SHP77 treated with DMSO at 0.1 percent for 48 hours (cell line): ENCODE measurements at places on chromosomes 6 and 20.
A peak's percentile ranks its signal among the peaks of the same experiment; 100 is the strongest.

GRCh38 chr6:119078376-119079282 lies at the start of gene FAM184A:
TSS of gene FAM184A (minus strand) at chr6:119078664. CDS start at chr6:119078299, 365 bp downstream.
- DNase-seq: peak; percentile 15

GRCh38 chr6:90500458-90500857 lies 86.4 kb downstream of the MAP3K7 start:
- DNase-seq: no peak

- DNase-seq: no peak
Observed at GRCh38 chr6:85455471-85456026, 5.7 kb downstream of the NT5E start.

- no peak for DNase-seq
Observed at GRCh38 chr6:31005249-31006020, 4.8 kb upstream of the MUC22 start.

- no peak for DNase-seq
Observed at GRCh38 chr20:59808729-59809381, 124.6 kb downstream of the SYCP2 start.

DNA sequence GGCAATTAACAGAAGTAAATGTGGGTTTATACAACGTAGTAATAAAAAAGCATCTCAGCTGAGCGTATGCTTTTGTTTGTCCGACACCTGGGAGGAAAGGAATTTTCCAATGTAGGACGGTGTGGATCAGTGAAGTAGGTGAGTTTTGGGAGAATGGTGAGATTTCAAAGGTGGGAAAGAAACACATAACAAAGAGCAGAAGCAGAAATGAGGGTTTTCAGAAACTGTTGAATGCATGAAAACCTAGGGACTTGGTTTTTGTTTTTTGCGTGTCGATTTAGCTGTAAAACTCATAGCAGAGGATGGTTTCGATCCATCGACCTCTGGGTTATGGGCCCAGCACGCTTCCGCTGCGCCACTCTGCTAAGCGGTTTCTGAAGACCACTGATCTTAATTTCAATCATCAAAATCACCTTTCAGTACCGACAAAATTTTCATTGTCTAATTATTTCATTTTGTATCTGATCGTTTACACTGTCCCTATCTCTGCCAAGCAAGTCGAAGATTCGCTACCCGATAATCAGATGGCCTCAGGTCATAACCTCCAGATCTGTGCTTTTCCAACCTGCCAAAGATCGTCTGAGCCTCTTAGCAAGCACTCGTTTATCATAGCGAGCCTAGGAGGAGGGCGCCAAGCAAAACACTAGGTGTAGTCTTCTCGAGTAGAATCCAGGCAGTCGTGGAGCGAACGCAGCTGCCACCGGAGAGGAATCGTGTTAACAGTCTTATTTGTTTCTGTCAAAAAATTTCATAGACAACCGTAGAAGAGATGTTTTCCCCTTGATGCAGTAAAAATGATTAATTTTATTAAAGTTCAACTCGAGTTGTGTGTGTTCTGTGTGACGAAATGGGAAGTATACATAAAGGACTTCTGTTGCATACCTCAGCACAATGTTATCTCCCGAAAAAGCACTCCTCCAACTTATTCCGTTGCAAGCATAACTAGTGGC lies 20.9 kb upstream of the POM121L2 start:
- DNase-seq: peak; percentile 76

DNA sequence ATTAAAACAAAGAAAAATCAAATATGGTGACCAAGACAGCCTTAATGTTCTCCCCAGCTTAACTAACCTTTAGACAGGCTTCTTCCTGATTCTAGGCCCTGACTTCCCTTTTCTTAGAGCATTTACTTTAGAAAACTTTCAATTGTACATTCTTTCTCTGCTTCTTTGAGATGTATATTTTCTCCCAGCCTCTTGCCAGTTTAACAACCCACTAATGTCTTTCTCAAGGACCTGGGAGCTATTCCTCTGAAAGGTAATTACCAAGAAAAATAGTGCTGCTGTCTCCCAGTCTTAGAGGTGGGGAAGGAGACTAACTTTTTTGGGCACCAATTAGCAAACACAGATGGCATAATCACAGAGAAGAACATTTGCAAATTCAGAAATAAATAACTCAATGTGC lies 62.8 kb upstream of the KCNQ5 start:
- DNase-seq: no peak

DNA sequence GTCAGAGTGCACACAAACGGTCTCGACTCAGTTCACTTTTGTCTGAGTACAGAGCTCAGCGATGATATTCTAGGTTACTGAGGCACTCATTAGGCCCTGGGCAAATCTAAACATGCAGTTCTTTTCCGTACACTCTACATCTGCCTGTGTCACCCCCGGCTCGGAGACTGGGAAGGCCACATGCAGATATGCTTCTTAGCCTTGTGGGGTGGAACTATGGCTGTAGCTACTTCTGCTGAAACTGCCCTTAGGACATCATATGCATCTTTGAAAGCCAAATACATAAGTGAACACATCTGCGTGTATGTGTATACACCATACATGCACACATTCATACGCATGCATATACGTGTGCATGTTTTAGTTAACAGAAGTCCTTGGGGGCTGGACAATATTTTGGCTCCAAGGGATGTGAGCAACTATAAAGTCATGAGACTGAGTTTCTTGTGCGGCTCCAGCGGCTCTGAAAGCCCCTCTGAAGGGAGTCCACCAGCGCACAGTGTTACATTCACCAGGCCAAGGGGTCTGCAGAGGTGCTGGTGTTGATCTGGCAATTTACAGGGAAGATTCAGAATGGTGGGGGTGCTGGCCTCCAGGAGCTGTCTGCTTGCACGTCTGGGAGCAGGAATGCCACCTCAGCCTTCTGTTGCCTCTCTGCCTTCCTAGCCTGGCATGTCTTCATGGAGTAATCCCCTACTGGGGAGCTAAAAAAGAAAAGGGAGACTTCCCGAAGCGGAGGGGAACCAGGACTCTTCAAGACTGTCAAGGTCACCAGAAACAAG lies 31.6 kb downstream of the PSMG4 start:
- DNase-seq: no peak

GRCh38 chr6:117265410-117266256 lies at the start of gene VGLL2:
TSS of gene VGLL2 (plus strand) at chr6:117265558. CDS start at chr6:117265764, 206 bp downstream.
- no peak for DNase-seq

- DNase-seq: no peak
Observed at GRCh38 chr6:150651808-150652470, 52.3 kb downstream of the PLEKHG1 start.

- DNase-seq: no peak
Observed at GRCh38 chr6:44086931-44087574, 40.2 kb downstream of the MRPL14 start.

GRCh38 chr6:110063594-110064263 lies 85.6 kb downstream of the GPR6 start:
- no peak for DNase-seq

- DNase-seq: no peak
Observed at GRCh38 chr6:46476301-46476700, 14.9 kb downstream of the RCAN2 start.

DNA sequence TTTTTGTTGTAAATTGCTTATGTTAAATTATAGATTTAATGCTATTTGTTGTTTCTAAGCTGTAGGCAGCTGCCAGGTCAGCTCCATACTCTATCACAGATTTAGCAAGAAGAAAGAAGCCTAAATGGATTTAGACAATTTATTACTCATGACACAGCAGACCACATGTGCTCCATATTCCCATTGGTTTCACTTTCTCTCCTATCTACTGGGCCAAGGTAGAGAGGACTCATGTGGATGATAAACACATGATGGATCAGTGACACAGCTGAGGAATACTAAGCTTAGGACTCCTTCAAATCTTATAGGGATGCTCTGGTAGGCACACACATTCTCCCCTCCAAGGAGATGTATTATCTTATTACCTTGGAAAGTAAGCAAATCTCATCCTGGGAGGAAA lies 553.0 kb upstream of the ADGRB3 start:
- DNase-seq: no peak

GRCh38 chr20:52303281-52303950 lies 111.8 kb upstream of the ZFP64 start:
- no peak for DNase-seq

- no peak for DNase-seq
Observed at GRCh38 chr6:34021554-34022190, 124.2 kb downstream of the GRM4 start.

GRCh38 chr6:47967843-47968242 lies 143.2 kb downstream of the PTCHD4 start:
- no peak for DNase-seq
